NCI-H1436 (cell line): ENCODE measurements at places on chromosomes 3 and 15.

DNA sequence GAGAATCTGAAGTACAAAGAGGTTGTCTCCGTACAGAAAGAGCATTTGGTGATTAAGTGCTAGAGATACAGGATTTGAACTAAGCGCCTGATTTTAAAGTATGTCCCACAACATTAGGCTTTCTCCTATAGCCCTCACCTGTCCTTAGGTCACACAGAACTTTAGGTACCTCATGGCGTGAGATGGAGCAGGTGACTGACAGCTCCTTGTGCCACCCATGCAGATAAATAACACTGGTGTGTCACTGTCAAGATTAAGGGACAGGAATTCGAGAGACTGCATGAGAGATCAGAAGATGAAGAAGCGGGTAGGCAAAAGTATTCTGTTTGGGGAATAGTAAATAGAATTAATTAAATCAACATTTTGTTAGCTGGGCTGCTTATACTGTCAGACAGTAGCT lies 1.1 kb downstream of the BLM start:
- no peak for DNase-seq

DNA sequence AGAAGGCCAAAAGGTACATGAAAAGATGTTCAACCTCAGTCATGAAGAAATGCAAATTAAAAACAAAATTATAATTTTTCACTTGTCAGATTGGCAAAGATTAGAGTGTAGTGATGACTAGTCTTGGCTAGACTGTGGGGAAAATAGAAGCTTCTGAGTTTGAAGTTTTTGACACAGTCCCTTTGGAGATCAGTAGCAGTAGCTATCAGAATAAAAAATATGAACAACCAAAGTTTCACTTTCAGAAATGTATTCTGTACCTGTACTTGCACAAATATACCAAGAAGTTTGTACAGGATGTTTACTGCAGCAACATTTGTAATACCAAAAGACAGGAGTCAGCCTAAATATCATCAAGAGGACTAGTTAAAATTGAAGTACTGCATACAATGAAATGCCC lies 14.1 kb downstream of the ATP2C1 start:
- DNase-seq: no peak

DNA sequence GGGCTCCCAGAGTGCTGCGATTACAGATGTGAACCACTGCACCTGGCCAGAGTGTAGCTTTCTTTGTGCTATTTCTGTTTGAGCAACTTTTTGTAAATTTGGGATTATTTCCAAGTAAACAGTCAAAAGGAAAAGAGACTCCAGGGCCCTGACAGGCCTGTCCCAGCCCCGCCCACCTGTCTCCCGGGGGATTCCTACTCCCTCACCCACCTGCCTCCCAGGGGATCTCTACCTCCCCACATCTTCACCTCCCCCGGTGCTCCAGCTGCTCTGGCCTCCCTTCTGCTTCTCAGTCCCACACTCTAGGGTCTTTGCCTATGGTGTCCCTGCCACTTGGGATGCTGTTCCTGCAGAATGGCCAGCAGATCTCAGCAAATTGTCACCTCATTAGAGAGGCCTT lies 7.0 kb downstream of the RHCG start:
- peak; percentile 90 for DNase-seq

GRCh38 chr3:9028134-9028533 lies 64.9 kb upstream of the RAD18 start:
- DNase-seq: no peak

- DNase-seq: peak; percentile 10
Measured at GRCh38 chr15:69562564-69562963, 109.9 kb downstream of the RPLP1 start.

DNA sequence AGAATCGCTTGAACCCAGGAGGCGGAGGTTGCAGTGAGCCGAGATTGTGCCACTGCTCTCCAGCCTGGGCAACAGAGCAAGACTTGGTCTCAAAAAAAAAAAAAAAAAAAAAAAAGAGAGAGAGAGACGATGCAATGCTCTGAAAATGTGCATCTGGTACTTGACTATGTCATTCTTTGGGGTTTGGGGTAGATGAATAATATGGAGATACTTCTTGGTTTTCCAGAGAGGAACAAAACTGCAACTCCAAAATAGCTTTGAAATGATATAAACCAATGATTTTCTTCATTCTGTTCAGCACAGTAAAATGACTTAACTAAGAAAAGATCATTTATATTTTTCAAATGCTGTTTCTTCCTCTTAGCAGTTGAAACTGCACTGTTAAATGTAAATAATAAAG lies 158.9 kb downstream of the ISL2 start:
- no peak for DNase-seq

- DNase-seq: peak; percentile 21
Measured at GRCh38 chr3:116614795-116615362, 94.7 kb upstream of the TUSC7 start.

- no peak for DNase-seq
Measured at GRCh38 chr15:63463036-63463435, 41.4 kb upstream of the USP3 start.

DNA sequence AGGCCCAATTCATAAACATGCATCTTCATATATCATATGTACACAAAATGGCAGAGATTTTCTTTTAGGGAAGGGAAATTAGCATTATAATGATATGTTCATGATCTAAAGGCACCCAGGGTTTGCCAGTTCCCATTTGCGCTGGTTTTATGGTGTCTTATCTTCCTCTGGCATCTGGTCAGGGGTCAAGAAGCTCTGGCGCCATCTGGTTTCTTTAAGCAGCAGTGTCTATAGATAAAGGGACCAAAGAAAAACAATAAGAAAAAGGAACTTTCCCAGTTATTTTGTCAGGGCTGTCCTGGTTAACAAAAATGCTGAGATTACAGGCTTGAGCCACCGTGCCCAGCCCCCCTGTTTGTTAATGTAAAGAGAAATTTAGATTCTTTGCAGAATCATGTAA lies 3.3 kb upstream of the DCP1A start:
- no peak for DNase-seq

DNA sequence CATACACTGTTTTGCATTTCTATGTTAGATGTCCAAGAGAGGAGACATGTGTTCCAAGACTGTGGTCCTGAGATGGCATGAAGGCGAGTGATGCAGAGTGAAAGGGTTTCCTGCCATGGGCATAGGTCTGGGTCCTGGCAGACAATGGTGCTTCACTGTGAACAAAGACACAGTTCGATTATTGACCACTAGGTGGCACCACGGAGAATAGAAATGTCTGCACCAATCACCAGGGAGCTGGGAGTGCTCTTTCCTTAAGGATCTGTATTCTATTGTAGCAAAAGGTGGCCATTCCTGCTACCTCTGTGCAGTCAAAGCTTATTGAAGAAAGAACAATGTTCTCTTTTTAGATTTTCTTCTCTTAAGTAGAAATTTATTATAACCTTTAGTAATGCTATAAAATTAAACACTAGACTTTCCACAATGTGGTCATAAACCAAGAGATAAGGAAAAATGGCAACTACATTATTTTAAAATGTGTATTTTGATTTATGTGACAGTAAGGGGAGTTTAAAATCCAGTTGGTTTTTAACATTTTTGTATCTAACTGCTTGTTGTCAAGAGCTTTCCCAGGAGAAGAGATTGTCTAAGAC lies 88.7 kb downstream of the GABRG3 start:
- DNase-seq: peak; percentile 33

- DNase-seq: no peak
Measured at GRCh38 chr15:43463998-43464397, 29.0 kb downstream of the TP53BP1 start.

DNA sequence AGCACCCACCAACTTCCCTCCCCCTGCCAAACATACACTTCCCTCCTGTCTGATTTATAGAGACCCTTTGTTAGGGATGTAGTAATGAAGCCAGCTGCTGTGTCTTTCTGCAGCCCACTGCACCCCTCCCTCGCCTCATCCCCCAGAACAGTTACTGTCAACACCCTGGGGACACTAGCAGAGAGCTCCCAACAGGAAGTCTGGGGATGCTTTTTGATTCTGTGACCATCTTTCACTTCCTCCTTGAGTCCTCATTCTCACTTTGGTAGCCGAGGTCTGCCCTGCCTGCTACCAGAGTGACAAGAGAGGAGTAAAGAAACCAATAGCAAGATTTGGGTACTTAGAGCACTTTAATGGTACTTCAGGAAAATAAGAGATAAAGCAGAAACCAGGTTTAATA lies 201.6 kb downstream of the SATB1 start:
- DNase-seq: peak; percentile 18

- DNase-seq: no peak
Measured at GRCh38 chr15:61459785-61460707, 230.9 kb upstream of the RORA start.
